Activated CD4-positive, alpha-beta T cell treated with anti-CD3 and anti-CD28 coated beads for 24 hours (primary cell): ENCODE measurements at places on chromosomes 16 and 17.

- DNase-seq = no peak
Measured at GRCh38 chr16:57143149-57143921, 42.5 kb downstream of the PSME3IP1 start.

DNA sequence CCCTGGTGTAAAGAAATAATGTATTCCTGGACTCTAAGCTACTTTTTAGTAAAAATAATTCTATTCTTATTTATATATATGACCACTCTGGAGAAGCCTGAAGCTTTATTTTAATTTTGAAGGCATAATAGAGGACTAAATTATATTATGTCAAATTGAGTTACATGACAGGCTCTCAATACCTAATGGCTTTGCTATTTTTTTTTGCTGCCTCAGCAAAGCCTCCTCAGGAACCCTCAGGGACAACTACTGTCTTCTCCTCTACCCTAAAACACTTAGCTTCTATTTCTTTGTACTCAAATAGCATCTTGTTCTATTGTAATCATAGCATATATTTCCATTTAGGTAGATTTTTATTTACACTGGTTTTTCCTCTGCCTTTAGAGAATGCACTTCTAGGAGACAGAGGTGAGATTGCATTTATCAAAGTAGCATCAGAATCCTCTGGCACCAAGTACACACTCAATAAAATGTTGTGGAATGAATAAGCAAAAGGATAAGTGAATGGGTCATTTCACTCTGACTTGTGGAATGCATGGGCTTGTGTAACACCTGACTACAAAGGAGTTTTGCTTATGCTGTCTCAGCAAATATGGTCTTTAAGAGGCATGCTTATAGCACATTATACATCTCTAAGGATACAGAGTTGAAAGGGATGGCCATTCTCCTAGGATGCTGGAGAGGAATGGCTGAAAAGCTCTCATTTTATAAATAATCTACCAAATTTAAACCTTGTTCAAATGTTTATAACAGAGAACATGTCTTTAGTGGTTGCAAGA, 605.2 kb downstream of the KCNJ2 start:
- no peak for DNase-seq

DNA sequence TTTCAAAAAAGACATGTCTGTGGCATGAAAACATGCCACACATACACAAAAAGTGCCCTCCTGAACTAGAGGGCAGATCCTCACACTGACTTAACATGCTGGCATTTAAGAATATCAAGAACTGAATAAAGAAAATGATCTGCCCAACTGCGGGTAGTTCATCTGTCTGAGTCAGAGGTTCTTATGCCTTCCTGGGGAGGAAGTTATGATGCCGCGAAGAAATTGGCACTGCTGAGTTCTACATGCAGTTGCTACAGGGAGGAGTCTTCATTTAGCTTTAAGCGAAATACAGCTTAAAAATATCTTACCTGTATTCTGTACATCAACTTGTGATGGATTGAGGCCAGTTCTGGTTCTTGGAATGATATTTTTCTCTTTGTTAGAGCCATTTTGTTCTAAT, 6.3 kb downstream of the ALDH3A2 start:
- no peak for DNase-seq

- DNase-seq = no peak
Measured at GRCh38 chr17:66018786-66019185, 173.1 kb downstream of the CEP112 start.

DNA sequence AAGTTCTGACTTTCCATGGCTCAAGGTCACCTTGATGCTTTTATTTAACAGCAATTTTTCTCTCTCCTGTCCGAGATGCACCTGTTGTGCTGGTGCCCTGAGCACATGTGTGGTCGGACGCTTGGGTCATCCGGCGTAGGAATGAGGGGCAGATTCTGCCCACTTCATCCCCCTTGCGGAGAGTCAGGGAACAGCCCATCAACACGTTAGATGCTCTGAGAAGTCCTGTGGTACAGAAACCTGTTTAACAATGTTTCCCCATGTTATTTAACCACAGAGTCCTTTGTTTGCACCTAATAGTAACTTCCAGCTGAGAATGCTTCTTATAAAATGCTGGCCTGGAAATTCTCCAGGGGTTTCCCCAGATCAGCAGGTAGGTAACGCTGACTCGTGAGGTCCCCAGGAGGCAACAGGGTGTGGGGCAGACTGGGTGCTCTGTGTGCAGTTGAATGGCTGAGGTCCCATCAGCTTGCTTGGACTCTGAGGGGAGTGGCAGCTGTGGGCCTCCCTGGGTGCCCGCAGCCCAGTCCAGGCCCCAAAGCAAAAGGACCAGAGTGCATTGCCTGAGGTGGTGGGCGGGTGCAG, 17.8 kb downstream of the DOC2B start:
- DNase-seq = no peak

DNA sequence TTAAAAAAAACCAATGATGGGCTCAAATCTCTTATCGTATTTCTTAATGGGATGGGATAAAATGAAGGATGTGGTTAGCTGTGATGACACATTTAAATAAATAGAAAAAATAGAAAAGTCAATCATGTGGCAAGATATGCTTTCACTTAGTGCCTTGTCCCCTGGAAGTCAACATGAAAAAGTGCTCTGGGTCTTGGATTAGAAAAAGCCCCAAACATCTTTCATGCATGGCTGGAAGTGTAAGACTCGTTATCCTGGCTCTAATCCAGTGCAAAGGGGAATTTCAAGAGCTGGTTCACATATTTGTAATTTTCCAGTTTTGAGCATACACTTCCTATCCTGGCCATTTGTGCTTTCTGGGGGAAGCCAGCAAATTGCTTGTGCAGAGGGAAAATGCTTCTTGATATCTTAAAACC, 160.9 kb downstream of the MAP2K6 start:
- no peak for DNase-seq

GRCh38 chr17:72954579-72954978, 137.9 kb downstream of the SLC39A11 start:
- DNase-seq = no peak

- DNase-seq = no peak
Measured at GRCh38 chr17:43645765-43646481, 15.8 kb downstream of the MEOX1 start.

DNA sequence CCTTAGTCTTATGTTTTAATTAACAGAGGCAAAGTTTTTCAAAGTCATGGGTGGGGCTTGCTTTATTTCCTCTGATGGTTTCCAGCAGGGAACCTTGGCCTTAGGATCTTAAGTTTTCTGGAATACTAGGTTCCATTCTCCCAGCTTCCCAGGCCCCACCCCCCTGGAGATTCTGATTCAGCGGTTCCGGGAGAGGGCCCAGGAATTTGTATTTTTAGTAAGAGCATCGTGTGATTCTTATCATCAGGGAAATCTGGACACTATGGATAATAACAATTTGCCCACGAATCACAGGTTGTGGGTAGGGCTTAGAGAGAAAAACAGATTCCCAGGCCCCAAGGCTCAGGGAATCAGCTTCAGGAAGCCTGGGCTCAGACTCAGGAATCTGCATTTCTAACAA, 263.6 kb downstream of the NTN1 start:
- DNase-seq = no peak

DNA sequence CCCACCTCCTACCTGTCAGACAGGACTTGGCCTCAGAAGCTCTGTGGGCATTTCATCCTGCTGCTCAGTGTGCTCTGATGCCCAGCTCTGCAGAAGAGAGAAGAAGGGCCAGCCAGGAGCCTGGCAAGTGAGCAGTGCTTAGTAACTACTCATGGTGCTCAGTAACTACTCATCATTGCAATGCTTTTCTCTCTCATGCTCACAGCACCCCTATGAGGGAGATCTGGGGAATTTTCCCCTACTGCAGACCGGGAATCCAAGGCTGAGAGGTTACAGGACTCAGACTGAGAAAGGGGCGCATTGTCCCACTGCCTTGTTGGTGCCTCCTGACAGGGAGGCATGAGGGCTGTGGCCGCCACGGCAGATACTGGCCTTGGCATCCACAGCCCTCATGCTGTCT, 261.1 kb downstream of the C16orf95 start:
- no peak for DNase-seq

GRCh38 chr16:80711406-80711805, 93.0 kb downstream of the CDYL2 start:
- no peak for DNase-seq

DNA sequence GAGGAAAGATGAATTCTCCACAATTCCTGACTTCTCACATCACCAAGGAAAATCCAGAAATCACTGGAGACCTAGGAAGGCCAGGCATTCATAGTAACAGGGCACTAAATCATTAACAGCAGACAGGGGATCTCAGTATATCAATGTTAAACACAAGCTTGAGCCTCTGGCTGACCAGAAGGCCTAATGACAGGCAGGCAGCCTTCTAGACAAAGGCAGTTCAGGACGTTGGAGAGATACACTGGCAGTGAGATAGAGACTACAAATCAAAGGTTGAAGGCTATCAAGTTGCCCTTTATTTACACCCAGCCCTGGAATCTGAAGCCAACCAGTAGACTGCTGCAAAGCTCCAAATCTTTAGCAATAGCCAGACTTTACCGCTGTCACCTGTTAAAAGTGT, 422.8 kb upstream of the CCL2 start:
- DNase-seq = no peak

- no peak for DNase-seq
Measured at GRCh38 chr17:57867126-57867525, 17.3 kb upstream of the MRPS23 start.

DNA sequence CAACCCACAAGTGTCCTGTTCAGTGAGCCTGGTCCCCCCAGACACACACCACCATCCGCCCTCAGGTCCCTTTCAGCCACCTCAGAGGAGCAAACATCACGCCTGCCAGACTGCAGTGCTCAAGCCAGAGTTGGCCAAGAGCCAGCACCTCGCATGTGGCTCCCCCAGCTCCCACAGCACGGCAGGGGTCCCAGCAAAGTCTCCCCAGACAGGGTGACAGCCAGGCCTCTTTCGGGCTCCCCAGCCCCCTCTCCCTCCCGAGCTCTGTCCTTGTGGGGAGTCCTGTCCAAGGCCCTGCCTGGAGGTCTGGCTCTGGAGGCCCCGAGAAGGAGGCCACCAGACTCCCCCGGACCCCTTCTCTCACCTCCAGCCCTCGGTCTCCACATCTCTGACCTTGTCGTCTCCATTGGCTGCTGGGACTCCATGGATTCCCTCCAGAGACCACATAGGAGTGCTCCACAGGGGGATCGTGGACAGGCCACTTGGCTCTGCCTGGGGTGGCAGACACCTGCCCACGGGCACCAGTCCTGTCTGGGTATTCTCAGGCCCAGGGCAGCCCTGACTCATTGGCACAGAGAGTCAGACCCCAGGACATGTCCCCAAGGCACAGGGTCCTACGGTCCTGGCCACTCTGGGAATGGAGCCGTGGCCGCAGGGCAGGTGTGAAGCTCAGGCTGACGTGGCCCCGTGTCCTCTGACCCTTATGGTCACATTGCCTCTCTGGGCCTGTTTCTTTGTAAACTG, 1.8 kb upstream of the MYADML2 start:
- no peak for DNase-seq

DNA sequence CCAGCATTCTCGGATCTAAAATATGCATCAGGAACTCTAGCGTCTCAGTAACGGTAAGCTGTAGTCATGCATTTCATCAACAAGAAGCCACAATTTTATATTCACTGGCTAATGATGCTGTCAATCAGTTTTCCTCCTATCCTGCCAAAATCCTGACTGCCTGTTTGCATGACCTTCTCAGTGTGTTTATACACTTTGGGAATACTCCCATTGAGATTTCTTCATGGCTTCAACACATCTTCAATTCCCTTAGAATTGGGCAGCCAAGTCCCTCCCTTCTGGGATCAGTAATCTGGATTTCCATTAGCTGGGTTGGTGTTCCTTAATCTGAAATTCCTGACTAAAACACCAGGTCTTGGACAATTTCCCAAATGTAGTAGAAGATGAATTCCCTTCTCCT, 348.9 kb upstream of the DYNLRB2 start:
- no peak for DNase-seq

DNA sequence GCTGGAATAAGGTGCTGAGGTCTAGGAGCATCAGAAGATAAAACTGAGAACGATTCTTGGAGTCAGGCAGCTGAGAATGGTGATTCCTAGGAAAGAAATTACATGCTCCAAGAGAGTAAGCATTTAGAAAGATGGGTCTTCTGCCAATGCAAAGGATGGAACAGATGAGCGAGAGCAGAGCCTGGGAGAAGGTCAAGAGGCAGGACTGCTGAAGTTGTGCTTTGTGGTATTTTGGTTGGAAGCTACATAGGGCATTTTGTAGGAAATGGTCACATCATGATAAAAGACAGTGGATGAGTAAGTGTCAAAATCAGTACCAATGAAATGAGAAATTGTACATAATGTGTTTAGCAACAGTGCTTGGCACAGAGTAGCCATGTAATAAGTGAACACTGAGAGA, 1.4 kb upstream of the CRYM start:
- DNase-seq = no peak

DNA sequence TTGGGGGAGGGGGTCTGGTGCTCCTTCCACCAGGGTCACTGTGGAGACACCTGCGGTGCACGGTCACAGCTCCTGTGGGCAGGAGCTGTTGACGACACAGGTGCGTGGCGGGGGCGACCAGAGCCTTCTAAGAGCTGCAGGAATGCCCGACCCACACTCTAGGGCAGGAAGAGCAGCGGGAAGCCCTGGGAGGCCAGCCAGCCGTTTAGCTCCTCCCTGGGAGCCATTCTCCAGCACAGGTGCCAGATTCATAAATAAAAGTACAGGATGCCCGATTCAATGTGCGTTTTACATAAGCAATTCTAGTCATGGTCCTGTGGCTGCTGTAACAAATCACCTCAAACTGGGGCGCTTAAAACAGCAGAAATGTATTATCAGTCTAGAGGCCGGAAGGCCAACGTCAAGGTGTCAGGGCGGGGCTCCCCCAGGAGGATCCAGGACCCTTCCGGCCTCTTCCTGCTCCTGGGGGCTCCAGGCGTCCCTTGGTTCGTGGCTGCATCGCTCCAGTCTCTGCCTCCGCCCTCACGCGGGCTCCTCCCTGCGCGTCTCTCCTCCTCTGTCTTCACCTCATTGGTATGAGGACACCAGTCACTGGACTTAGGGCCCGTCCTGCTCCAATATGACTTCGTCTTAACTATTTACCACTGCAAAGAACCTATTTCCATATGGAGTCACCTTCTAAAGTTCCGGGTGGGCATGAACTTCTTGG, 155.4 kb downstream of the FOXL1 start:
- no peak for DNase-seq

GRCh38 chr16:49161191-49161590, 120.4 kb downstream of the CBLN1 start:
- no peak for DNase-seq

GRCh38 chr16:22933173-22933572, 119.2 kb downstream of the HS3ST2 start:
- DNase-seq = no peak

- DNase-seq = no peak
Measured at GRCh38 chr16:84959045-84959576, 52.2 kb downstream of the ZDHHC7 start.

DNA sequence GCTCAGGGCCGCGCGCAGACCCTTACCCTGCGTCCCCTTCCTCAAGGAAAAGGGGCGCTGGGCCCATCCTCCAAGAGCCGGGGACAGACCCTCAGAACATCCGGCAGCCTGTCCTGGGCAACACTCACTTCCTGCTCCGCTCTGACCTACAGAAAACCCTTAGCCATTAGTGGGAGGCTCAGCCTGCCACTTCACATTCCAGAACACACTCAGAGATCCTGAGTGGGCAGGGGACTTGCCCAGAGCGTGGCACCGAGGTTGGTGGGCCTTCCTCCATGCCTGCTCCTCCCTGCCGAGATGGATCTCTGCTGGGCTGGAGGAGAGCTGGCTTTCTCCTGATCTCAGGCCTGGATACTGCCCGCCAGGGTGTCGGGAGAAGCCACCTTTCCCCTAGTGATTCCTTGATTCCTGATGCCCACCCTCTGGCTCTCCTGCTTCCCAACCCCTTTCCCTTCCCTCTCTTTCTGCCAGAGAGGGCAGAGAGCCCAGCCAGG, 1.5 kb downstream of the SCARF1 start:
- DNase-seq = no peak
